T-helper 22 cell (primary cell): ENCODE measurements at places on chromosomes 1 and 21.

DNA sequence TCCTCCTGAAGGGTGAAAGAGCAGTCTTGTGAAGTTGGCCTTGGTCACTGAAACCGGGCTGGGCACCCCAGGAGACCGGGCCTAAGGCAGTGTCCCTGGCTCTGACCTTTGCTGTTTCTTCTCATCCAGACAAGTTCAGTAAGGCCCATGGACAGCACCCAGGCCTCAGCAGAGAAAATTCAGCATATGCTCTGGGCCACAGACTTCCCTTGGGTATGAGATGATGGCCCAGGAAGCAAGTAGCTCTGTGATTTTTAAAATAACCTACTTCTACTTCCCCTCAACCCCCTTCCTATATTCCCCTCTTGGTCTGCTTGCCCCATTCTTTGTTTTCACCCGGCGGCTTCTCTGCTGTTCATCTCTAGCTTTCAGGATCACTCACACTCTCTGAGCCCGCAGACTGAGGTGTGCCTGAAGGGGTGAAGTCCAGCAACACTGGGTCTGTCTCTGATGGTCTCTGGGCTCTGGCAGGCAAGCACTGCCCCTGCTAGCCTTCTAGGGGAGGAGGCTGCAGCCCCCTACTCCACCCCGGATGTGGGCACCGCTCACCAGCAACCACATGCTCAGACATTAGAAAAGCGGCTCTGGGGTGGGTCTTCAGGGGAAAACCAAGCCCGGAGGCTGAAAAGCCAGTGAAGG lies 2.9 kb upstream of the GPR25 start:
- no peak for DNase-seq

DNA sequence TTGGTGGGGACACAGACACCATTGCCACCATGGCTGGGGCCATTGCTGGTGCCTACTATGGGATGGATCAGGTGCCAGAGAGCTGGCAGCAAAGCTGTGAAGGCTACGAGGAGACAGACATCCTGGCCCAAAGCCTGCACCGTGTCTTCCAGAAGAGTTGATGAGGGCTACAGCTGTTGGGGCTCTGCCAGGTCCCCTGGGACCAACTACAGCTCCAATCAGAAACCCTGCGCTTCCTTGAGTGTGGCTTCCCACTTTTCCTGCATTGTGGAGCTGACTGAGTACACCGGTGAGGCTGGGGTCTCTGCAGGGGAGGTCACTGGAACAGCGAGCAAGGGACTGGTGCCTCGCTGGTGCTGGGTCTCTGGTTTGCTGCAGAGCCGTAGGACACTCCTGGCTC lies 4.5 kb downstream of the ADPRS start:
- no peak for DNase-seq

DNA sequence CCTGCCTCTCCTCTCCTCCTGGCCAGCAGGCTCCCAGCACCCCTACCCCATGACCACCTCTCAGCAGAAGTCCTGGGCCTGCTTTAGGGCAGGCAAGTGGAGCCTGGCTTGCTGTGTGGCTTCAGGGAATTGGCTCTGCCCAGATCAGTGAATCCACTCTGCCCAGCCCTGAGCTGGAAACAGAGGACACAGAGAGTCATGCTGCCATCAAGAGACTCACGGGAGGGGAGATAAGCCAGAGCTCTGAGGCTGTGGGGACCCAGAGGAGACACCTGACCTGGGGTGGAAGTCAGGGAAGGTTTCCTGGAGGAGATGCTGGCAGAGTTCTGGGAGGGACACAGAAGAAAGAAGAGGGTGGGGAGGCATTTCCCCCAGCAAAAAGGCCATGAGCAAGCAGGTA lies 54.2 kb downstream of the GLIS1 start:
- DNase-seq: no peak

- no peak for DNase-seq
Observed at GRCh38 chr1:16019644-16020277, 1.9 kb upstream of the HSPB7 start.

GRCh38 chr1:53678938-53679825 lies 59.8 kb downstream of the GLIS1 start:
- DNase-seq: no peak

DNA sequence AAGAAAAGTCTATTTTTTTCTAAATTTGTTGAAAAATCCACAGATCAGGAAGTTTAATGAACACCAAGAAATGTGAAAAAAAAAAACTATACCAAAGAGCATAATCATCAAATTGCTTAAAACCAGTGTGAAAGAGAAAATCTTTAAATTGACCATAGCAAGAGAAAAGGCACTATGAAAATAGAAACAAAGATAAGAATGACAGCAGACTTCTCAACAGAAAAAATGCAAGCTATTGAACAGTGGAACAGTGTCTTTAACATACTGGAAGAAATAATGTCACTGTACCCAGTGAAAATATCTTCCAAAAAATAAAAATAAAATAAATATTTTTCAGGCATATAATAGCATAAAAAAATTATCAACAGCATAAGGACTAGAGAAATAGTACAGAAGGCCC lies 243.0 kb upstream of the GJB5 start:
- no peak for DNase-seq

- no peak for DNase-seq
Observed at GRCh38 chr1:121586369-121587229, 401.8 kb downstream of the SRGAP2C start.
